AG04450 (cell line): ENCODE measurements at places on chromosomes 1 and 21. TPM values are rescaled to one million over a fixed set of nuclear protein-coding genes. Genes with fewer than 3 reads are reported as not detected.

Gene ZSWIM5
- 0.06 and 0.09 TPM in 2 replicates for polyA plus RNA-seq

Gene CFHR2
- polyA plus RNA-seq = not detected in 2 replicates

Gene TOR1AIP2
- 40.5 and 48.4 TPM in 2 replicates for polyA plus RNA-seq

Gene AIM2
- not detected in 2 replicates for polyA plus RNA-seq

Gene NBPF26
- 20.4 and 21.6 TPM in 2 replicates for polyA plus RNA-seq

Gene KCTD3
- polyA plus RNA-seq = 72.3 and 85.0 TPM in 2 replicates

Gene PIGP
- polyA plus RNA-seq = 21.1 and 29.8 TPM in 2 replicates

Gene RAB7B
- 16.5 and 17.5 TPM in 2 replicates for polyA plus RNA-seq

Gene AXDND1
- polyA plus RNA-seq = 0.27 TPM in 1 of 2 replicates, not detected in the other

Gene CGN
- 0.26 and 0.31 TPM in 2 replicates for polyA plus RNA-seq

Gene HES3
- not detected in 2 replicates for polyA plus RNA-seq

Gene PRAMEF1
- polyA plus RNA-seq = not detected in 2 replicates

Gene DCST1
- not detected in 2 replicates for polyA plus RNA-seq

Gene RUNX3
- not detected in 2 replicates for polyA plus RNA-seq
